ENCODE measurements at places on chromosomes 5 and 9.

DNA sequence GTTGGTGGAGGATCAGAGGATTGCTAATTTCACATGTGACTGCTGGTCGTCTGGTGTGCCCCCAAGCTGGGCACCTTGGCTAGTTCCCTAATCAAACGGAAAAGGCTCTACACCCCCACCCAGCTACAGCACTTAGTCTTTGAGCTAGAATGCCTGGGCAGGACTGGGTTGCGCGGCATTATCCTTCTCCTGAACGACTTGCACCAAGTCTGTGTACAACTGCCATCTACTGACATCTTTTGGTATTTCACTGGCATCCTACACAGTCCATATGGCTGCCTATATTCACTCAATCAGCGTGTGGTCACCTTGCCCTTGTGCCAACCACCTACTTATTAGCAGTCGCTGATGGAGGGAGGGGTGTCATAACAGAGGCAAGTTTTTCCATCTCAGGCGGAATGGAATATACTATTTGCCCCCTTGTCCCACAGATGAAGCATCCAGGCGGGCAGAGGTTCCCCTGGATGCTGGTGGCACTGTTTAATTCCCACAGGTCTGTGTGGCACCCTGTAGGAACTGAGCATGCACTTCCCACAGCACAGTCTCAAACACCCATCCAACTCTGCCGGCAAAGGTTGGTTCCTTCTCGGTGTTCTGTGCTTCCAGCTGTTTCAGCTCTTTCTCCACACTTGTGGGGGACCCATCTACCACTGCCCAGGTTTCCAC lies 150.1 kb downstream of the OSTF1 start:
- no peak for DNase-seq

DNA sequence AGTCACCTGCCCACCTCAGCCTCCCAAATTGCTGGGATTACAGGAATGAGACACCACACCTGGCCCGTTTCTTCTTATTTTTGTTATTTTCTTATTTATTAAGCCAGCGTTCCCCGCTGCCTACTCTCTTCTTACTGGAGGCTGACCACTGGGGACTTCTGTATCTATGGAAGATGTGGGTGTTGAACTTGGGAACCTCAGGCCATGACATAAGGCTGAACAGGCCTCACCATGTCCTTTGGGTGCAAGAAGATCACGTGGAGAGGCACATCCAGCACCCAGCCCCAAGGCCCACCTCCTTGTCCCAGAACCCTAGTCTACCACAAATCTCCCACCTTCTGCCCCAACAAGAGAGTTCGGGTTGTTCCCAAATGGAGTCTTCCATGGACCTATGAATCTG lies 59.4 kb upstream of the NEK6 start:
- no peak for DNase-seq

- DNase-seq = no peak
Measured at GRCh38 chr9:84794981-84795637, 125.6 kb downstream of the NTRK2 start.

GRCh38 chr9:133421615-133422542 lies at the start of gene ADAMTS13:
Gene ADAMTS13 (plus strand): TSS chr9:133422367. CDS start chr9:133422444, 77 bp downstream.
- DNase-seq = no peak

DNA sequence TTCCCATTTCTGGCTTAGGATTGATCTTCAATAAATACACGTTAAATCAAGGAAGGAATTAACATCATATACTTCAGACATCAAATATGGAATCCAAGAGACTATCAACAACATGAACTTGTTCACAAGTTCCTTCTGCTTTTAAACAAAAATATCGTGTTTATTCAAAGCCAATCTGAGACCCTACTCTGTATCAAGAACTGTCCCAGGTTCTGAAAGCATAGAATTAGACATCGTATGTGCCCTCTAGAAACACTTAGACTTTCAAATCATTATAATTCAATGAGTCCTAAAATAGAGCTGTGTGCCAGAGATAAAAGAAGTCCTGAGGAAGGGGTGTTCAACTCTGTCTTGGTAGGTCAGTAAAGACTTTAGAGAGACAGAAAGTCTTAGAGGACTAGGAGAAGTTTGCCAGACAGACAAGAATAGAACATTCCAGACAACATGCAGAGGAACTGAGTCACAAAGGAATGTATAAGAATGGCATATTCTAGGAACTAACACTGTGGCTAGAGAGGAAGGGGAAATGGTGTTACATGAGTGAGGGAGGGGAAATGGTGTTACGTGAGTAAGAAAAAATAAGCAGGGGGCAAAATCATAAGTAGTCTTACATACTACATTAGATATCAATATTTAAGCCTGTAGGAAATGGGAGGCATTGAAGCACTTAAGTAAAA lies 2.9 kb downstream of the TPD52L3 start:
- no peak for DNase-seq

- DNase-seq = no peak
Measured at GRCh38 chr5:1542781-1543180, 19.0 kb upstream of the LPCAT1 start.

DNA sequence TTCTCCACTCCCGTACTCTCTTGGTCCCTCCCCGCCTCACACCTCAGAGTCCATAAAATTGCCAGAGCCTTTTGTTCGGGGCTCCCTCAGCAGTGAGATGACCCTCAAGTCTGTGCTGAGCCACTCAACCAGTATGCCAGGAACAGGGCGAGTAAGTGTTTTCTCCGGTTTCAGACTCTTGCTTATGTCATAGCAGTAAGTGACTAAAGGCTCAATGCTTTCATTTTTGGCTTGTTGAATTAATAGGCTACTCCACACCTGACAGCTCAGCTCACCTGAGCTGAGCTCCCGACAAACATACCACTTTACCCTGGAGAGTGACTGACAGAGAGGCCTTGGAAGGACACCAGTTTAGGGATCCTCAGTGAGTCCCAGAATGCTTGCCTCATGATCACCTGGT lies 30.5 kb downstream of the PCSK1 start:
- DNase-seq = peak; percentile 68

All from NCI-H187 treated with DMSO at 0.1 percent for 48 hours (cell line).